Sciatic nerve (tissue), 2 donors: ENCODE measurements at places on chromosomes 7 and 10. TPM values are rescaled to one million over a fixed set of nuclear protein-coding genes. Genes with fewer than 3 reads are reported as not detected.

The GPR26 gene
- not detected for total RNA-seq

The PSTK gene
- total RNA-seq = 5.4 TPM

The ODAD2 gene
- 0.80 TPM for total RNA-seq

The KCNMA1 gene
- total RNA-seq = 10.7 TPM

The WDR11 gene
- 62.2 TPM for total RNA-seq

The MSMB gene
- total RNA-seq = not detected

The CCDC146 gene
- total RNA-seq = 26.4 TPM

The TRIM73 gene
- total RNA-seq = 8.7 TPM
